ENCODE measurements at places on chromosomes 5 and 9.
A peak's percentile ranks its signal among the peaks of the same experiment; 100 is the strongest.

DNA sequence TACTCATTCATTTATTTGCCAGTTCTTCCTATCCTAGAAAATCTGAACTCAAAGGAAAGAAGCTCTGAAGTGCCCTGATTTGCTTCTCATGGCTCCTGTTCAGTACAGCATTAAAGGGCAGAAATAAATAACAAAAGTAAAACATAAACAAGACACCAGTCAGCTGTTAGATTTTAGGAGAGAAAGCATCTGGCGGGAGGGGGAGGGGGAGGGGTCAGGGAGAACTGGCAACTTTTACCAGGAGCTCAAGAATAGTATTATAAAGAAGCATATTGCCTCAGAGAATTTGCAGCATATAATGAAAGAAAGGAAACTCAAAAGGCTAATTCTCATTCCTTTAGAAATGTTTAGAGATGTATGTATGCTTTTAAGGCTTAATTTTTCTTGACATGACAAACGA lies 68.1 kb downstream of the SEMA6A start:
- DNase-seq = no peak

GRCh38 chr5:78405829-78406750 lies 45.7 kb downstream of the SCAMP1 start:
- DNase-seq = no peak

- no peak for DNase-seq
Observed at GRCh38 chr5:120818128-120818527, 354.0 kb downstream of the PRR16 start.

DNA sequence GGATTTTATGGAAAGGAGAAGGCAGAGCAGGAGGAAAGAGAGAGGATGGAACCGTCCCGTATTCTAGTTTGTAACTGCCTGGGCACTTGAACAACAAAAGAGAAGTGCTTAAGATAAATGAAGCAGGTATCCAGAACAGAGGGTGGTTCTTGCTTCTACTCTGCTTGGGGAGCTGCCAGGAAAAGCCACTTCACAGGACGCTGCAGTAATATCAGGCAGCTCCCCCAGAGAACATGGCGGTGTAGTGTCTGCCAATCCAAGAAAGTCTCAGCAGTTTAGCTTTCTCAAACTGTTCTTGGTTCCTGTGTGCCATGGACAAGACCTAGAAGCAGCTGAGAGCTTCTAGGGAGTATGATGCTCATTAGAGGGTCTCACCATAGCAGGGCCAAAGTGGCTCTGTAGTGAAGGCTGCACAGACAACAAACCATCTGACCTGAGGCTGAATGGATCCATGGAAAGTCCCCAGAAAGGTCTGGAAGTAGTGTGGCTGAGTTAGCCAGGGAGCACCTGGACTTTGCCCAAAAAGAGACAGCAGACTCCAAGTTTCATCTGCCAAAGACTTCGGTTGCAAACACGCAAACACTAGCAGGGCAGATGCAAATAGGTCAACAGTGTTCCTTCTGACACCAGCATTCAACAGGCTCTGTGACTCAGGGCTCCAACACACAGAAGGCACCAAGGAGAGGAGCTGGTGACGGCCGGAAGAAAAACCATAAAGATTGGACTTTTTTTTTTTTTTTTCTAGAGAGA lies 72.2 kb upstream of the TNFSF8 start:
- DNase-seq = peak; percentile 34

- no peak for DNase-seq
Observed at GRCh38 chr9:128078504-128079434, 10.7 kb downstream of the SLC25A25 start.

DNA sequence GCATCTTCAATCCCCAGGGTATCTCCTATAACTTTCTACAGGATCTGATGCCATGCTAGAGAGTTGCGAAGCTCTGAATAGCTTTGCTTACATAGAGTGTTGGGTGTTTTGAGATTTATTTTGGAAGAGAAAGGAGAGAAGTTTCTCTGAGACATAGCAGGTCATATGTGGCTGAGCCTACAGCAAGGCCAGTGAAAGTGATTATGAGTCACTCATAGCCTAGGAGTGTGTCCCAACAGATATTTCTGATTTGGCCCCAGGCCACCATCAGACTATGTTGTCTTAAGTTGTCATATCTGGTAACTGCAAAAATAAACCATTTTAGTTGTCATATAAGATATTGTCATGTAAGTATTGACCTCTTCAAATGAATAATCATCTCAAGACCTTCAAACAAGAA lies 132.0 kb upstream of the RAI14 start:
- DNase-seq = no peak

DNA sequence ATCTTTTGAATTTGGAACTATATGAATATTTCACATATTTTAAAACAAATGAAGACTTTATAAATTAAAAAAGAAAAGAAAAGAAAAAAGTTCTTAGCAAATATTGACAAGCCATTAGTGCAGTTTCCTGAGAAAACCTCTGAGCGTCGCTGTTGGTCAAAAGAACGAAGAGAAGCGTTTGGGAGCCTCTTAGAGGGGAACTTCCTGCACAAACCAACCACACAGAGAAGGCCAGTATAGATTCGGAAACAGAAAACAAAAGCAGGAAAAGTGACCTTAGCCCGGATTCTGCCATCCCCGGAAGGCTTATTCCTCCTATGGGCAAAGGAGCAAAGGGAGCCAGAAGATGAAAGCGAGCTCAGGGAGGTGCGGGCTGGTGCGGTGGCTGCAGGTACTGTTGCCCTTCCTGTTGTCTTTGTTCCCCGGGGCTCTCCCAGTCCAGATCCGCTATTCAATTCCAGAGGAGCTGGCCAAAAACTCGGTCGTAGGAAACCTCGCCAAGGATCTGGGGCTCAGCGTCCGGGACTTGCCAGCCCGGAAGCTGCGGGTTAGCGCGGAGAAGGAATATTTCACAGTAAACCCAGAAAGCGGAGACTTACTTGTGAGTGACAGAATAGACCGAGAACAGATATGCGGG lies at the start of gene PCDHGB2:
PCDHGB2 (plus strand) TSS at position 205 of the 637 bp plus-strand sequence; CDS start at position 347, 142 bp downstream.
- no peak for DNase-seq

DNA sequence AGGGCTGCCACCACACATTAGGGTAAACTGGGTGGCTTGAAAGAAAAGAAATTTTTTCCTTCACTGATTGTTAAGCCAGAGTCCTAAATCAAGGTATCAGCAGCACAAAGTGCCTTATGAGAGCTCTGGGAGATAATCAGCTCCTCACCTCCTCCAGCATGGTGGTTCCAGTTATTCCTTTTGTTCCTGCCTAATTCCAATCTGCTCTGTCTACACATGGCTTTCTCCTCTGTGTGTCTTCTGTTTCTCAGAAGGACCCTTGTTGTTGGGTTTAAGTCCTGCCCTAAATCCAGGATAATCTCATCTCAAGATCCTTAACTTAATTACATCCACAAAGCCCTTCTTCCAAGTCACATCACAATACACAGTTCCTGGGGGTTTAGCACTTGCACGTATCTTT lies 1352.0 kb upstream of the CDH9 start:
- DNase-seq = no peak

DNA sequence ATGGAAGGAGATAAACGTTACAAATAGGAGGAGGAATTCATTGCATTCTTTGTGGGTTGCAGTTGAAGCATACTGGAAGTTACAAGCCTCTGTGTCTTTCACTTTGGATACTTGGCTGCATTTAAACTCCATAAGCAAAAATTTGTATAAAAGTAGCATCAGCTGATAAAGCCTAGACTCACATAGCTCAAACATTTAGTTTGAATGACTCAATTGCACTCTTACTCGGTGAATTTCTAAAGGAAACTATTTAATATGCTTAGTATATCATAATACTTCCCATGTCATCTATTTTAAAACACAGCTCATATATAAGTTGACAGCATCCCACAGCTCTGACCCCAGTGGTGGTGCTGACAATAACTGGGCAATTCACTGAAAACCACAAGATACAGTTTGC lies 596.6 kb upstream of the ZNF608 start:
- no peak for DNase-seq

DNA sequence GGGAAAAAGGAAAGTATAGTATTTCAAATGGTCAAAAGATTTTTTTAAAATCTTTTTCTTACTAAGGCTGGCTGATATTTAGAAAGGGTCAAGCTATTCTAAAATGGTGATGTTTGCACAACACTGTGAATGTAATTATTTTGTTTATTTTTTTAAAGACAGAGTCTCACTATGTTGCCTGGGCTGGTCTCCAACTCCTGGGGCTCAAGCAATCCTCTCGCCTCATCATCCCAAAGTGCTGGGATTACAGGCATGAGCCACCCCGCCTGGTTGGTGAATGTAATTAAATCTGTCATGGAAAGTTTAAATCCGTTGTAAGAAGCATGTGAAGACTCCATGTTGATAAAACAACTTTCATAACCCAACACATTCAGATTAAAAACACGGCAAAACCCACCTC lies 2.6 kb downstream of the UBTD2 start:
- no peak for DNase-seq

DNA sequence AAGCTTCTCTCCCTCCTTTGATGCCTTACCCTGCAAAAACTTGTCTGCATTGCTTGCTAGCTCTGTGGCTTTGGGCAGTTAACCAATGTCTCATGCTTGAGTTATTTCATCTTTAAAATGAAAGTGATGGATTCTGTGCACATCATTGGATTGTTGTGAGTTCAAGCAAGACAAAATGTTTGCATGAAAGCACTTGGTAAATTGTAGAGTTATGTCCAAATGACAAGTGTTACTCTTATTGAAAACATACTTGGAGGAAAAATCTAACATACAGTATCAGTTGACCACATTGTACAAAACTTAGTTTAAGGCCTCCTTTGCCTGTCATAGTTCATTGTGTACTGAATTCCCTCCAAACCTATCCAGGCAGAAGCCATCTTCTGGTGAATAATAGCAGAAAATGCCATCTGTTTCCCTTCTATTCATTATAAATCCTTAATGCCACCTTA lies 30.0 kb downstream of the TGFBR1 start:
- DNase-seq = no peak

- peak; percentile 83 for DNase-seq
Observed at GRCh38 chr9:133742849-133743444, 4.8 kb upstream of the SARDH start.

DNA sequence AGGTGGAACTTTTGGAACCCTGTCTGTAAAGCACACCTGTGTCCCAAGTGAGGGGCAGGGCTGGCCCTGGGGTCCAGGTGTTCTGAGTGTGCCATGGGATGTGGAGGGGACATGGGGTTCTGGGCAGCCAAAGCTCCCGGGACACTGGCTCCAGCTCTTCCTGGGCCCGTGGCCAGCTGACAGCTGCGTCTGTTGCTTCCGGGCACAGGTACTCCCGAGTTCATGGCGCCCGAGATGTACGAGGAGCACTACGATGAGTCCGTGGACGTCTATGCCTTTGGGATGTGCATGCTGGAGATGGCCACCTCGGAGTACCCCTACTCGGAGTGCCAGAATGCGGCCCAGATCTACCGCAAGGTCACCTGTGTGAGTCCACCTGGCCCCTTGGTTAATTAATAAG lies 50.7 kb downstream of the WNK2 start:
- no peak for DNase-seq

DNA sequence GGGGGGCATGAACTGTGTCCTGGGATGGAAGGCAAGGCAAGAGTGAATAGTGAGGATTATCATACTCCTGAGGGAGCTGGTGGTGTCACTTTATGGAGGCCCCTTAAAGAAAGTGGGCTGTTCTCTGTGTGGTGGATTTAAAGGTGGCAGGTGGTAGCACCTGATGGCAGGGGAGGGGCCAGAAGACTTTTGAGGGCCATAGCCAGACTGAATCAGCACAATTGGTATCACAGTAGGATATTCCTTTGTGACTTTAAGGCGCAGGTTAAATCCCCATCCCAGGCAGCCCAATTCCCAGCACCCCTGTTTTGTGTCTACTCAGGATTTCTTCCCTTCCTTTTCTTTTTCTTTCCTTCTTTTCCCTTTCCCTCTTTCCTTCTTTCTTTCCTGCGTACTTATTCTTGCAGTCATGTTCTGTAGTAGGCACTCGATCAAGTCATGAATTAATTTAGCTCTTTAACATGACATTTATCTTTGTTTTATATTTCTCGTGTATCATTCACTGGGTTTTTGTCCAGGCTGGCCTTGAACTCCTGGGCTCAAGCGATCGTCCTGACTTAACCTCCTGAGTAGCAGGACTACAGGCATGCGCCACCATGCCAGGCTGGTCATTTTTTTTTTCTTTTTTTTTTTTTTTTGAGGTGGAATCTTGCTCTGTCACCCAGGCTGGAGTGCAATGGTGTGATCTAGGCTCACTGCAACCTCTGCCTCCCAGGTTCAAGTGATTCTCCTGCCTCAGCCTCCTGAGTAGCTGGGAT lies 11.0 kb upstream of the PCBD2 start:
- DNase-seq = no peak

GRCh38 chr5:78666041-78666444 lies 17.5 kb upstream of the LHFPL2 start:
- DNase-seq = no peak

DNA sequence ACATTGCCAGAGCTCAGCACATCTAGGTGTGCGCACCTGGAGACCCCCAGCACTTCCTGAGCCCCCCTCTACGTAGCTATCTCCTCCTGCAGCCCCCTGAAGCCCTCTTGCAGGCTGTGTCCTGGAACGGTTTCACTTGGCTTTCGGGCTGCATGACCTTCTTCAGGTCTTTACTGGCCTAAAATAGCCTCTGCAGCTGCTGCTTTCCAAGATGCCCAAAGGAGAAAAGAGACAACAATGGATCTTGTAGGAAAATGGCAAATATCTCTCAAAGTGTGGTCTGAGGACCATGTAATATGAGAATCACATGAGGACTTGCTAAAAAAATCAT lies 6.6 kb upstream of the ERMP1 start:
- DNase-seq = no peak

- no peak for DNase-seq
Observed at GRCh38 chr5:111993242-111993641, 236.2 kb upstream of the NREP start.

DNA sequence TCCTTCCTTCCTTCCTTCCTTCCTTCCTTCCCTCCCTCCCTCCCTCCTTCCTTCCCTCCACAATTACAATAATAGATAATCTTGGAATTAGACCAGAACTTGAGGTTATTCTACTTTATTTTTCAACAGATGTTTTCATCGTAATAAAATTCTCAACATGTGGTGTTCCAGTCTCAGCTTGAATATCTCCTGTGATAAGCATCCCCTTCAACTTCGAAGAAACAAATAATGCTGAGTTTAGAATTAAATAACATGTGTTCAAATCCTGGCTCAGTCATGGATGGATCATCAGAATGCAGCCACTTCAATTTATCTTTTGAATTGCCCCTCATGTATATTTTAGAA lies 91.4 kb upstream of the PAPPA start:
- no peak for DNase-seq

DNA sequence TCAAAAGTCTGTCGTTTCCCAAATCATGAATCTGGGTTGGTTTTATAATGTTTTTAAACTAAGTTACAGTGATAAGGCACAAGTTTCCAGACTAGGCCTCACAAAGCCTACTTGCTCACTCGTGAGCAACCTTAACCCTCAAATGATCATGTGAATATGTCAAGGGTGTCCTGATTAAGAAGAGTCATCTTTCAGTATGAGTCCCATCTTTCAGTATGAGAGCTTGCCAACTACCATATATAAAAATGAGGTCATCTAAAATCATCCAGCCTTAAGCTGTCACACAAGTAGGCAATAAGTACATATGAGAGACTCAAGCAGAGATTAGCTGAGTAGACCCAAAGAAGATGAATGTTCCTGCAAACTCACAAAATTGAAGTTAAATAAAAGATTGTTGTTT lies 668.4 kb upstream of the FAM174A start:
- DNase-seq = no peak

GRCh38 chr9:114168281-114169028 lies 13.1 kb downstream of the COL27A1 start:
- DNase-seq = no peak

- no peak for DNase-seq
Observed at GRCh38 chr9:99257723-99258389, 35.8 kb downstream of the SEC61B start.

- peak; percentile 17 for DNase-seq
Observed at GRCh38 chr9:34046784-34047379, 1.8 kb downstream of the UBAP2 start.

GRCh38 chr5:55702598-55703345 lies 9.4 kb downstream of the SLC38A9 start:
- no peak for DNase-seq

Data from activated CD4-positive, alpha-beta T cell treated with anti-CD3 and anti-CD28 coated beads, Interleukin-2, amount 50 U/mL, for 48 hours (primary cell).